ENCODE measurements at places on chromosomes 4 and X.

GRCh38 chr4:173505924-173506518, 24.0 kb downstream of the HAND2 start:
- DNase-seq, result no peak

DNA sequence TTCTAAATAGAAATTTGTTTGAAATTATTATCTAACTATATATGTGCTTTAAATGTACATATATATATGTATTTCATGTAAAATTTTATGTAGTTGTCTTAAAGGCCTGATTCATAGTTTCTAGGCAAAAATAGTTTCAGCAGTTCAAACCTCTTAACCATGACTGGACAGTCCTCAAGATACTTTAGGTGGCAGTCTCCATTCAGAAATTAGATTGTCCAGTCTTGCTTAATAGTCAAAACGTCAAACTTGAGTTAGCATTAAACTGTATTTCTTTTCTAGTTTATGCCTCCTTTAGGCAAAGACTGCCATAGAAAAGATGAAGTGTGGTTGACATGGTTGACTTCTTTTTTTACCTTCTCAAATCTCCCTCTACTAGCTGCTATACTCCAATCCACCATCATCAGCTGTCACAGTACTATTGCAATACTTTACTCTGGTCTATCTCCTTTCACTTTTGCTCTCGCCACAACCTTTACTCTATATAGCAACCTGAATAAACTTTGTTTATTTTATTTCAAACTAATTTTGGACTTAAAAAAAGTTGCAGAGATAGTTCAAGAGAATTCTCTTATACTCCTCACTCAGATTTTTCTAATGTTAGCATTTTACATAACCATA, 395.6 kb upstream of the DIPK2B start:
- DNase-seq, result no peak

GRCh38 chrX:154751669-154752271, 893 bp upstream of the GAB3 start:
- DNase-seq, result no peak

DNA sequence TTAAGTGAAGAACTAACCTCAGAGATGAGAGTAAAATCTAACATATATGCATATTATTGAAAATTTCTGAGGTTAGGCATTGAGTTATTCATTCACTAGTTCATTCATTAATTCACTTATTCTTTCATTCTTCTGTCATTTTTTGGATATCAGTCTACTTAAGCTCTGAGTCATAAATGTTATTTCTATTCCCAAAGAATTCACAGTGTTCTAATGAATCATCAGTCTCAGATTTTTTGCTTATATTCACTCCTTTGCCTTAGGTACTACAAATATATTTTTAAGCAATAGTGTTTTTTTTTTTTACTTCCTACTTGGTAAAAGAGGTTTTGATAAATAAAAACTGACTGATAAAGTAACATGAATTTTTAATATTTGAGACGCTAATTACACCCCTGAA, 95.2 kb upstream of the DKK2 start:
- no peak for DNase-seq

- no peak for DNase-seq
Measured at GRCh38 chr4:126242679-126243390, 928.1 kb downstream of the FAT4 start.

DNA sequence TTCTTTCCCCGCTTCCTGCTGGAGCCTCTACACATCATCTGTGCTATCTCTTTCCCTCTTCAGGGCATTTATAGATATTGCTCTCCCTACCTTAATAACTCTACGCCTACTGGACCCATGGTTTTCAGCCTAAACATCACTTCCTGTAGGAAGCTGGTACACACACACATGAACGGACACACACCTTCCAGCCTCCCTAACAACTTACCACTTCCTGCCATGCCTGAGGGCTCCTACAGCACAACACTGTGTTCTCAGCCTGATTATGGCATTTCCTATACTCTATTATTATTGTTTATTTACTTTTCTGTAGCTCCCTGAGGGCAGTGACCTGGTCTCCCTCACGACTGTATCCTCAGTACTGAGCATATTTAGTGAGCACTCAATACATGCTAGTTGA, 163.6 kb upstream of the MAP3K15 start:
- DNase-seq, result no peak

- peak; percentile 23 for DNase-seq
Measured at GRCh38 chr4:26028793-26029567, 115.0 kb downstream of the SMIM20 start.

GRCh38 chr4:15423285-15423711, 4.5 kb upstream of the C1QTNF7 start:
- no peak for DNase-seq

DNA sequence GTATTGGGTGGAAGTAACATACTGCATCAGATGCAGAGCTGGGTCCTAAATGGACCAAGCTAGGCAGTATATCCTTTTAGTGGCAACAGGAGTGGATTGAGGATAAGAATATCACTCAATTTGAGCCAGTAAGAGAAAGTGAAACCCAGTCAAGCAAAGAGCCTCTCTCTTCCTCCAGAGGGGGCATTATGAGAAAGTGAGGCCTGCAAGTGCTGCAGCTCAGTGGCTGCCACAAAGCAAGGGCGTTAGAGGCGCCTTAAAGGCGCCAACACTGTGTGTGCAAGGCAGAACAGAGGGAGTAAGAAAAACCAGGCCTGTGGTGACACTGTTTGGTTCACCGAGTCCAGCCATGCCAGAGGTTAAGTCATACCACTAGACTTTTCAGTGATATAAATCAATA, 17.5 kb downstream of the STX18 start:
- no peak for DNase-seq

DNA sequence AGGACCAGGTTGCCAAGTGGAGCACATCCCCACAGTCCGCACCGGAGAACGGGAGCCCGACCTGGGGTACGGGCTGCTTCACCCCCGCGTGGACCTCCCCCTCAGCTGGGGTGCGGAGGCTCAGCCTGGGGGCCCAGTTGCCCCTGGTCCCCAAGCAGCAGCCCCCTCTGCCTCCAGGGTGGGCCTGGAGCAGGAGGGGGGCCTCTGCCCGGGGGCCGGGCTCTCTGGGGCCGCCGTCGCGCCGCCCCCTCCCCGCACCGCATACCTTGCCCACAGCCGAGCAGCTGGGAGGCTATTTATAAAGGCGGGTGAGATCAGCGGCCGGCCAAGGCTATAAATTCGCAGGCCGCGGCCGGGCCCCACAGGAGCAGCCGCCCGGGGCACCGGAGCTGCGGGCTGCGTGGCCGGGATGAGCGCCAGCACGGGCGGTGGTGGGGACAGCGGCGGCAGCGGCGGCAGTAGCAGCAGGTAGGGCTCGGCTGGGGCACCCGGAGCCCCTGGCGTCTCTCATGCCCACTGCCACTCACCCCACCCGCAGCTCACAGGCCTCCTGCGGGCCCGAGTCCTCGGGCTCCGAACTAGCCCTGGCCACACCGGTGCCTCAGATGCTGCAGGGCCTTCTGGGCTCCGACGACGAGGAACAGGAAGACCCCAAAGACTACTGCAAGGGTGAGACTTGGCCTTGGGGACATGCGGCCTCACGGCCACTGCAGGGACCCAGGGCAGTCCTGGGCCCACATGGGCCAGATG, at the start of gene SRPK3:
TSS of gene SRPK3 (plus strand) at position 364 of the 750 bp plus-strand sequence. CDS start at position 410, 46 bp downstream.
- DNase-seq, result no peak

DNA sequence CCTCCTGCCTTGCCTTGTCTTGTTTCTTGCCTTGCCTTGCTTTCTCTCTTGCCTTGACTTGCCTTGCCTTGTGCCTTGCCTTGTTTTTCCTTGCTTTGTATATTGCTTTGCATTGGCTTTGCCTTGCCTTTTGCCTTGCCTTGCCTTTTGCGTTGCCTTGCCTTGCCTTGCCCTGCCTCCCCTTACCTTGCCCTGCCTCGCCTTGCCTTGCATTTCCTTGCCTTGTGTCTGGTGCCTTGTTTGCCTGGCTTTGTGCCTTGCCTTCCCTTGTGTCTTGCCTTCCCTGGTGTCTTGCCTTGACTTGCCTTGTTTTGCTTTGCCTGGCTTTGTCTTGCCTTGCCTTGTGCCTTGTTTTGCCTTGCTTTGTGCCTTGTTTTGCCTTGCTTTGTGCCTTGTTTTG, 89.7 kb downstream of the TAB3 start:
- no peak for DNase-seq

Data from activated CD4-positive, CD25-positive, alpha-beta regulatory T cell treated with anti-CD3 and anti-CD28 coated beads, Interleukin-2, amount 50 U/mL, for 16 hours (primary cell).